Mammary epithelial cell (primary cell): ENCODE measurements at places on chromosomes 16 and 17. TPM values are rescaled to one million over a fixed set of nuclear protein-coding genes. Genes with fewer than 3 reads are reported as not detected.

- DNase-seq: no peak
Measured at GRCh38 chr17:34156741-34157589, 98.1 kb upstream of the CCL2 start.

DNA sequence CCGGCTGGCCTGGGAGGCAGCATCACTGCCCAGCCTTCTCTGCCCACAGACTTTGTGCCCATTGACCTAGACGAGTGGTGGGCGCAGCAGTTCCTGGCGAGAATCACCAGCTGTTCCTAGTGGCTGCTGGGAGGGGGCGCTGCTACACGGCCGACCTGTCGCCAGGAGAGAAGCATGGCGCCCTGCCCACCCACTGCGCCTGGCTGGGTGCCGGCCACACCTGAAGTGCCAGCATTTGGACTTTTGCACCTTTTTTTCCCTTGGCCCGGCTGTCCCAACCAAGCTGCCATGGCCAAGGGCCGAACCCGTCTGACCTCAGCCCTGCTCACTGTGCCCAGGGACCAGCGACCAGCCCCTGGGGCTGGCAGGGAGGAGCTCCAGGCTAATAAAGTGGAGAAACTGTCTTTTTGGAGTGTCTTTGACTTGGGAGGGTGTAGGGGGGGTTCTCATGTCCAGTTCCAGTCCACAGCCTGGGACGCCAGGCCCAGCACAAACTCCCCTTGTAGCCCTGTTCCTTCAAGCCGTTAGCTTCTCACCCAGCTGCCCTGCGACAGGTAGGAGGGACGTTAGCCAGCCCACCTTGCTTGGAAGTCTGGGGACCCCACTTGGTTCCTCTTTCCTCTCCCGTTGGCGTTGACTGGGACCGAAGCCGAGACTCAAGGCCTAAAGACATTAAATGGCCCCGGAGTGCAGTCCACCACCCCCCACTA, 939 bp upstream of the WDR90 start:
- DNase-seq: peak; percentile 23

- peak; percentile 31 for DNase-seq
Measured at GRCh38 chr17:41962768-41963434, 3.7 kb upstream of the CNP start.

The CBX1 gene
- 35.0 TPM for total RNA-seq

The CCDC78 gene
- total RNA-seq: 3.0 TPM

The TOX3 gene
- total RNA-seq: under 0.01 TPM
